ENCODE measurements at places on chromosomes 16 and 17. TPM values are rescaled to one million over a fixed set of nuclear protein-coding genes. Genes with fewer than 3 reads are reported as not detected.

GCGR gene
- total RNA-seq: not detected

GALR2 gene
- total RNA-seq: not detected

DHRS7C gene
- total RNA-seq: 0.31 TPM

RNF43 gene
- total RNA-seq: 0.56 TPM

- no peak overlapping the region for H3K4me3 ChIP-seq
- no peaks in the 10 kb centered on the region for H3K36me3 ChIP-seq
- H3K4me1 ChIP-seq: peaks cover 13% of the 10 kb centered on the region
- H3K27me3 ChIP-seq: no peaks in the 10 kb centered on the region
Observed at GRCh38 chr17:71284032-71284755, 836.6 kb upstream of the SOX9 start.

DNA sequence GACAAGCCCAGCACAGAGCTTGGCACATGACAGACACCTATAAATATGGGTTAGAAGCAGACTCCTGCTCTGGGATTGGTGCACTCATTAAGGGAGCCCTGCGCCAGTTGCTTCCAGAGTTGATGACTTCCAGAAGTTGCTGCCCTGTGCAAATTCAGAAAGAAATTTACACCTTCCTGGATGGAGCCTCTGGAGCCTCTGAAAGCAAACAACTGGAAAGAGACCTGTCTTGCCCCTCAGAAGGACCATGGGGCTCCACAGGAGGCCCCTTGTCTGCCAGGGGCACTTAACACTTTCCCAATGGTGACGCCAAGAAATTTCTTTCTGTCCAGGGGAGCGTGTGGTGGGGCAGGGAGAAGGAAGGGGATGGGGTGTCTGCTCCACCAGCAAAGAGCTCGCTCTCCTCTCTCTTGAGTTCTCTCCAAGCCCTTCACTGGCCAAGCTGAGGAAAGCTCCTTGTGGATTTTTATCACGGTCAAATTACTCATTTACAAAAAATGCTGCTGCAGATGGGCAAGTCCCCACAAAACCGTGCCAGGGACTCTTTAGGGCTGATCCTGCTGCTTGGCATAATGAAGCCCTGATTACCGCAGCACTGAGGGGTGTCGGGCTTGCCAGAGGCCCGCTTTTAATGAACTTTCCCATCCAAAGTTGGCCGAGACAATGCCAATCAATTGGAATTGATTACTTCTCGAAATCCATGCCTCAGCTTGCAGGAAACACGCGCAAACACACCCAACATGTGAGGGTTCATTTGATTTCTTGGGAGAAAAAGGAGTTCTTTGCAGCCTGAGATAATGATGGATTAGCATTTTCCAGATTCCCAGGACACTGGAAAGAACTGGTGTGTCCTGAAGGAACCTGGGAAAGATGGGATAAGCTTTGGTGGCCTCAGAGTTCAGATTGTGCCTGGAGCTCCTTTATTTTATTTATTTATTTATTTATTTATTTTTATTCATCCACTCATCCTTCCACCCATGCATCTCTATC, 583.6 kb upstream of the CDH5 start:
- H3K36me3 ChIP-seq: no peaks in the 10 kb centered on the region
- H3K4me3 ChIP-seq: no peak overlapping the region
- H3K27ac ChIP-seq: no peak overlapping the region
- no peak for DNase-seq
- H3K27me3 ChIP-seq: peaks cover 4% of the 10 kb centered on the region
- no peaks in the 10 kb centered on the region for H3K4me1 ChIP-seq

DNA sequence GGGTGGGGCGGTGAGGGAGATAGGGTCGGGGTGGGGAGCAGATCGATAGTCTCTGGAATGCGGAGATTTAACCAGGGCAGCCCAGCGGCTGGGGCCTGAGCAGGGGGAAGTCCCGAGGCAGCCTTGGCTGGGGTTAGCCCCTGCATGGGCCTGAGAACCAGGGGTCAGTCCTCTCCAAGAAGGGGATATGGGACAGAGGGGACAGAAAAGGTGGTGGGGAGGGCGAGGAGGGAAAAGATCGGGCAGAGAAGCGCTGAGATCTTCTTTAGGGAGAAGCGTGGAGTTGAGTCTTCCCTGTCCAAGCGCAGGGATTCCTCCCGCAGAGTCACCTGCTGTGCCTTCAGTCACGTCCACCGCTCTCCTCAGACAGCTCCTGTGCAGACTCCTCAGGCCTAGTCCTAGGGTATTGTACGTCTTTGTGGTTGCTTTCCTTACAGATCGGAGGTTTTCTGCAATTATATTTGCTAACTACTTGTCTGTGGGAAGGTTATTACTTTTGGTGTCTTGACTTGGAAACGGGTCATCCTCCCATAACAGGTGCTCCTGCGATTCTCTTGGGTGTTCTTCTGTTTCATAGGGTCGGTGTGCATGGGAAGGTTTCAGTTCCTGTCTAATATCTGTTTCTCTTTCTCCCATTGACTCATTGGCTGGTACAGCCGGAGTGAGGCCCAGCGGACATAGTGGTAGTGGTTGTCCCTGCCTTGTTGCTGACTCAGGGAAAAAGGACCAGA, 952 bp downstream of the CD300A start:
- no peaks in the 10 kb centered on the region for H3K36me3 ChIP-seq
- no peak for DNase-seq
- no peak overlapping the region for H3K27ac ChIP-seq
- H3K27me3 ChIP-seq: peaks cover 4% of the 10 kb centered on the region

- H3K36me3 ChIP-seq: no peaks in the 10 kb centered on the region
- no peak for DNase-seq
- no peak overlapping the region for H3K27ac ChIP-seq
- H3K27me3 ChIP-seq: no peaks in the 10 kb centered on the region
- H3K4me1 ChIP-seq: peaks cover 6% of the 10 kb centered on the region
Observed at GRCh38 chr17:55635253-55635914, 87.3 kb downstream of the TMEM100 start.

Data from endothelial cell (in vitro differentiated cells).